NCI-H510A (cell line): ENCODE measurements at places on chromosomes 3 and 15.

GRCh38 chr3:114380233-114380651 lies 86.4 kb downstream of the TIGIT start:
- DNase-seq, result no peak

DNA sequence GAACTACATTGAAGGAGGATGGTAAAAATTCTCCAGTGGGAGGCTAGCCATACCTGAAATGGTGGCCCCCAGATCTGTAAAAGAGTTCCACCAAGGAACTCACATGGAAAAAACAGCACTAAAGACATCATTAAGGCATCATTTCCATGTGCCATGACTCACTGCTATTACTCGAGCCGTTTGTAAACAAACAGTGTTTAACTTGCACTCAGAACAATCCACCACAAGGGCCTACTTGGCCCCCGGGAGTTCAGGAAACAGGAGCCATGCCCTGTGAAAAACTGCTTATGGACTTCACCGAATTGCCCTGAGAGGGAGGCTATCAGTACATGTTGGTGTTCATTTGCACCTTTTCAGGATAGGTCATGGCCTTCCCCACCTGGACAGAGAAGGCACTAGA lies 18.2 kb downstream of the CCR4 start:
- peak; percentile 53 for DNase-seq

- no peak for DNase-seq
Observed at GRCh38 chr15:83292317-83292716, 7.9 kb upstream of the BNC1 start.

GRCh38 chr15:67824976-67825880 lies at the start of gene SKOR1:
Gene SKOR1, plus strand, starts transcription at chr15:67825509. Its CDS starts 94 bp downstream, at chr15:67825603.
- DNase-seq, result no peak

- DNase-seq, result no peak
Observed at GRCh38 chr15:22240403-22240802, 160.1 kb downstream of the OR4M2 start.

- DNase-seq, result no peak
Observed at GRCh38 chr15:33710748-33711147, 257.5 kb upstream of the CHRM5 start.

GRCh38 chr15:65392368-65392767 lies 14.6 kb upstream of the IGDCC3 start:
- DNase-seq, result no peak

DNA sequence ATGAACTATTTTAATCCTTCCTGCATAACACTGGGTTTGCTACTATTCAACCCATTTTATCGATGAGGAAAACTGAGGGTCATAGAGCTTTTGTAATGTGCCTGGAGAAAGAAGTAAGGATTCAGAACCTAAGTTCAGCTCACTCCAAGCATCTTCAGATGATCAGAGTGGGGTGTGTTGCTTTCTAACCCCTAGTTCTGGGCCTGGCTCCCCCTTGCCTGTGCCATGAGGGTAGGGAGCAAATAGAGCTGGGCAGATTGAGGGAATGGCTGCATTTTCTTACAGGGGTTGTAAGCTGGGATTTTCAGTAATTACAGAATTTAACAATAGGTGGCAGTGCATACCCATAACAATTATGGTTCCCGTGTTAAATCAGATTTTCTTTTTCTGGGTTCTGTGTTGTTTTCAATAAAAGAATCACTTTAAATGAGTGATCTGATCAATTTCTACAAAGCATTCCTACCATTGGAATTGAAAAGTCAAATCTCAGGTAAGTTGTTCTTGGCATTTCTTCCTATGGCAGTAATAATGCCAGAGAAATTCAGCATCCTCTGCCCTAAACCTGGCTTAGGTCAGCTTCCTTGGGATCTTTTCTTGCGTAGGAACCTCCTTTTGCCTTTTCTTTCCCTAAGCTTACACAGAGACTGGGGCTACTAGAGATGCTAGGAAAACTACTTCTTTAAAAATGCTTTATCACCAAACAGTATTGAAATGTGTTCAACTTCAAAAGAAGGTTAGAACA lies 103.8 kb upstream of the IL12A start:
- peak; percentile 3 for DNase-seq

DNA sequence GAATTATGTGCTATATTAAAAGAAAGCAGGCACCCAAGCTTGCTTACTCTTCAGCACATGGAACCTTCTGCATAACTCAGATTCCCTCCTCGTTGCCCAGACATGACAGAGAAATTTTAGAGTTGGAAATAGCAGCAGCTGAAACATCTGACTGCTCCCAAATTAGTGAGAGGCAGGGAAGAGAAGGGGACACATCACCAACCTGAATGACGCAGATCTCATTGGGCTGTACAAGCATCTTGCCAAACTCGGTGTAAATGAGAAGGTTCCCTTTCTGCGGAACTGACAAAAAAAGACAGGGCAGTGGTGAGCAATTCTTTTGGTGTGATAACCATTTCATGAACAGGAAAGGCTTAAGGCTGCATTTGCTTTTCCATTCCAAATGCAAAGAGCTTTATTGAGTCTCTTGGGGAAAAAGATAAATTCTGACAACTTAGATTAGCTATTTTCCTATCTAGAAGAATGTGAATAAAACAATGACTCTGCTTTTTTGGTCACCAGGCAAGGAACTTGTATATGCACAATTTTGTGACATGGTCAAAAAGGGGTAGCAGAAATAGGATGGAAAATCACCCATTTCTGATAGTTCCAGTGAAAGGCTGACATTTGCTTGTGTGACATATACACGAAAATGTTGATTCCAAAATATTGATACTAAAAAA lies 35.1 kb downstream of the HGD start:
- no peak for DNase-seq

GRCh38 chr3:72473156-72473555 lies 375.1 kb downstream of the SHQ1 start:
- DNase-seq, result no peak

DNA sequence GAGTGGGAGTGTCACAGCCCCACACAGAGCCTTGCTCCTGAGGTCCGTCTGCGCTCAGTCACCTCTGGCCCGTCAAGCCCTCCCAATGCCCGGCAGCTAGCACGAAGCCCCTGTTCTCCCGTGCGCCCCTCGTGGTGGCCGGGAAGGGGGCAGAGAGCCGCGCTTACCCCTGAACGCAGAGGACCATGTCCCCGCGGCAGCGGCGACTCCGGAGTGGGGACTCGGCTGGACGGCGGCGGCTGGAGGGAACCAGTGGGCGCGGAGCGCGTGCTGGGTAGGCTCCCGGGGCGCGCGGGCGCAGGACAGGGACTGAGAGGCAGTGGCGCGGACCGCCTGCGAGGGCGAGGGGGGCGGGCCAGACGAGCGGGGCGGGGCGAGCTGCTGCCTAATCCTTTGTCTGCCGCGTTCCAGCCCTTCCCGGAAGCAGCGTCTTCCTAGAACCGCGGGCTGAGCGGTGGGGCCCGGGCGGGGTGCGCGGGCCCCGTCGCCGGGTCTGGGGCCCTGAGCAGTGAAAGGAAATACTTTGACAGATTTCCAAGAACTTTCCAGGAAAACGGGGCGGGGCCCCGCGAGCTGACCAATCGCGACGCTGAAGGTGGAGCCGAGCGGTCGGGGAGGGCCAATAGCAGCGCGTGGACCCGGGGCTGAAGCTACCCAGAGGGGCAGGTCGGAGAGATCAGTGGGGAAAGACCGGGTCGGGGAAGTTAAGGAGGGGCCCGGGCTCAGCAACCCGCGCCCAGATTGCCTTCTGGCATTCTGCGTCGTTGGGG lies at the start of gene CISH:
Gene CISH (minus strand): TSS at position 311 of the 770 bp plus-strand sequence. CDS start 124 bp downstream, at position 187.
- DNase-seq, result peak; percentile 87

GRCh38 chr15:77710206-77710605 lies 77.5 kb upstream of the LINGO1 start:
- DNase-seq, result no peak

DNA sequence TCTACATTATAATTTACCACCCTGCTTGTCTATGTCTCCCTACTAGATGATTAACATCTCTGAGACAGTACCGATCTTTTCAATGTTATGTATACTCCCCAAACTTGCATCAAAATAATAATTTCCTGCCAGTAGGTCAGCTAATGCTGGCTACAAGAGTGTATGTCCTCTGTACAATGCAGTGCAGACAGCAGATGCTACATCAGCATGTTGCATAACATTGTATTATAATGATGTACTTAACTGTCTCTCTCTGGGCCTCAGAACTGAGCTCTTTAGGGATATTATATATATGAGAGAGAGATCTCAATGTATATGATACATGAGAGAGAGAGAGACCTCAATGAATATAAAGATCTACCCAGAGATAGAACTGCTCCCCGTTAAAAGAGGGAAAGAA lies 456.6 kb downstream of the SHQ1 start:
- no peak for DNase-seq

DNA sequence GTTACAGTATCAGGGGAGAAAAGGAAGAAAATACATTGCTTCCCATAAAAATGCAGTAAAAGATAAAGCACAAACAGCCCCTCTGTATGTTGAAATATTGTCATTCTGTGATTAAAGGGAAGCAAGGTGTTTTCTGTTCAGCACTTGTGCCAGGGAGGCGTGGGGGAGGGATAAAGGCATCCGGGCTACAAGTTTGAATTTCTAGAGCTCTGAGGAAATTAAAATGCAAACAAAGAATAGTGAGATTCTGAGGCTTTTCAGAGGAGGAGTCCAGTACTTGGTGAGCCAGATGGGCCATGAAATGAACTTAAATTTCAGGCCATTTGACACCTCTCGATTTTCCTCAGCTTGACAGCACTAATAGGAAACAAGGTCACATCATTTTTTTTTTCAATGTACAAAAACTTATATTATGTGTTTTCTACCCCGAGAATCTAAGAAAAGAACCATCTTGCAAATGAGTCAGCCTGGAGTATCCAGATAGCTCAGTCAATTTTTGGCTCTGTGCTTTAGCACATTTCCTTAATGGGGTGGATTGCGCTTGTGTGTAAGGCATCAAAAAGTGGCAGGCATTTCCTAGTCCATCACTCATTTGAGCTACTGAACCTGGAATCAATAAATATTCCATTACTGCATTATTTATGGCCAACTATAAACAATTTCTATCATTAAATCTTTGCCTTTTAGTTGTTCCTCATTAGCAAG lies 640.8 kb upstream of the TBL1XR1 start:
- no peak for DNase-seq

GRCh38 chr3:185716436-185717108 lies 108.3 kb downstream of the IGF2BP2 start:
- DNase-seq, result peak; percentile 11

- DNase-seq, result no peak
Observed at GRCh38 chr3:50163572-50164455, 8.7 kb downstream of the SEMA3F start.

DNA sequence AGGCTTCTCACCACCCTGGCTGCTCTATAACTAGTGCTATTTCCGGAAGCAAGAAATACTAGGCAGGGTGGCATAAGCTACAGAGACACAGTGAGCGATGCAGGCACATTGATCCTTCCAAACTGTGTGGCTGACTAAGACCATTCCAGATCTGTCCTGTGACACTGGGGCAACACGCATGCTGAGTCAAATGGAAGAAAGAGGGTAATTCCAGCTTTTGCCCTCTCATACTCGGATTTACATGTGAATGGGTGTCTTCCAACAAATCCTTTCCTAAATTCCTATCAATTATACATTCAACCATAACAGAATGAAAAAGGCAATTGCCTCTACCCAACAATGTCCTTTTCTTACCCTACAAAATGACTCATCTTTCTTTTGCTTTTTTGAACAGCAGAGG lies 5.1 kb downstream of the FSIP1 start:
- DNase-seq, result no peak

GRCh38 chr3:85210540-85210939 lies 251.8 kb downstream of the CADM2 start:
- no peak for DNase-seq

GRCh38 chr15:71708741-71709140 lies 101.6 kb upstream of the NR2E3 start:
- no peak for DNase-seq

DNA sequence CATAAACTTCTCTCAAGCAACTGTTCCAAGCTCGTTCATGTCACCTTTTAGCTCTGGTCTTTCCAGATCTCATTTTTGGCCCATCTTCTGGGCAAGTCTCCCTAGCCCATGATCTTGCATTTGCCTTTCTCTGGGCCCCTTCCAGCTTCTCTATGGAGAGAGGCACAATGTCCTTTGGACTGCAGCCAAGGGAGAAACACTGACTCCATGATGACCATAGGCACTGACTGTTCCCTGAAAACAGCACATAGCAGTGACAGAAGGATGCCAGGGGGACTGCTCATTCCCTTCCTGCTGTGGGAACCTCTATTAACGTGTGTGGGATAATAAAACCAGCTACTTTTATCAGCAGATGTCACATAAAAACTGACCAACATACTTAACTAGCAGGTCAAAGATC lies 60.3 kb downstream of the STRIT1 start:
- no peak for DNase-seq

DNA sequence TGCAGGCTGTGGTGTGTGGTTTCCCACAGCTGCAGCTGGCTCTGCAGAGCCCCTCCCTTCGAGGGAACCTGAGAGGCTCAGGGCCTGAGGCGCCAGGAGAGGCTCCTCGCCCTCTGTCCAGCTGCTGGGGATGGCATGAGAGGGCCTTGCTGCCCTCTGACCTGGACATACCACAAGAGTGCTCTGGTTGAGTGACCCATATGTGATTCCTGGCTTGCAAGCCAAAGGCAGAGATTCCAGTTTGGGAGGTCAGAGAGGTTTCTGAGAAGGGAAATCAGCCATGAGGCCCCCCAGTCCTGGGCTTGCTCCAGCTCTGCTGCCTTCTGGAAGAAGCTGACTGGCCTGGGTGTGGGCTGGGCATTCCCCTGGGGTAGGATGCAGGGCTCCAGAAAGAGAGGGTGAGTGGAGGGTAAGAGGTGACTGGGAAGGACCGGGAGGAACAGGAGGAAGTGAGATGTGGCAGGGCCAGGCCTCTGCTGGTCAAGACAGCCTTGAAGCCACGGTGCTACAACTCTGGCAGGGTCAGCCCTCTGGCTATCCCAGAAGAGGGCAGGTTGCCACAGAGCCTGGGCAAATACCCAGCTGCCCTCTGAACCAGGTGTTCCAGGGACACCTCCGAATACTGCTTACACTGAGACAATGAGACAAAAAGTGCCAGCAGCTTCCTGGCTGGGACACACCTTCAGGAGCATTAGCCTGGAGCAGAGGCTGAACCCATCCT lies 16.0 kb upstream of the SRP14 start:
- DNase-seq, result peak; percentile 77

- DNase-seq, result no peak
Observed at GRCh38 chr3:10356461-10356981, 35.6 kb upstream of the SEC13 start.

DNA sequence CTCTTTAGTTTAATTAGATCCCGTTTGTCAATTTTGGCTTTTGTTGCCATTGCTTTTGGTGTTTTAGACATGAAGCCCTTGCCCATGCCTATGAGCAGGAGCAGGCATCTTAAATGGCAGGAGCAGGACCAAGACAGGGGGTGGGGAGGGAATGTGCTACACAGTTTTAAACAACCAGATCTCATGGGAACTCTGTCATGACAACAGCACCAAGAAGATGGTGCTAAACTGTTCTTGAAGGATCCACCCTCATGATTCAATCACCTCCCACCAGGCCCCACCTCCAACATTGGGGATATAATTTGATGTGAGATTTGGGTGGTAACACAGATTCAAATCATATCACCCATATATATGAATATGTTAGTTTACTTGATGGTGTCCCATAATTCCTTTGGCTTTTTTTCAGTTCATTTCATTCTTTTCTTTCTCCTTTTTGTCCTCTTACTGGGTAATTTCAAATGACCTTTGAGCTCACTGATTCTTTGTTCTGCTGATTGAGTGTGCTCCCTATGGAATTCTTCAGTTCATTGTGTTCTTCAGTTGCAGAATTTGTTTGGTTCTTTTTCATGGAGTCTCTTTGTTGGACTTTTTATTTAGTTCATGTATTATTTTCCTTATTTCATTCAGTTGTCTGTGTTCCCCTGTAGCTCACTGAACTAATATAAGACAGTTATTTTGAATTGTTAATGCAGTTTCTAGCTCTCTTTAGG lies 62.6 kb downstream of the DOCK3 start:
- no peak for DNase-seq

GRCh38 chr3:37189109-37189508 lies 14.7 kb upstream of the LRRFIP2 start:
- no peak for DNase-seq
